ENCODE measurements at places on chromosomes 5 and 9.

DNA sequence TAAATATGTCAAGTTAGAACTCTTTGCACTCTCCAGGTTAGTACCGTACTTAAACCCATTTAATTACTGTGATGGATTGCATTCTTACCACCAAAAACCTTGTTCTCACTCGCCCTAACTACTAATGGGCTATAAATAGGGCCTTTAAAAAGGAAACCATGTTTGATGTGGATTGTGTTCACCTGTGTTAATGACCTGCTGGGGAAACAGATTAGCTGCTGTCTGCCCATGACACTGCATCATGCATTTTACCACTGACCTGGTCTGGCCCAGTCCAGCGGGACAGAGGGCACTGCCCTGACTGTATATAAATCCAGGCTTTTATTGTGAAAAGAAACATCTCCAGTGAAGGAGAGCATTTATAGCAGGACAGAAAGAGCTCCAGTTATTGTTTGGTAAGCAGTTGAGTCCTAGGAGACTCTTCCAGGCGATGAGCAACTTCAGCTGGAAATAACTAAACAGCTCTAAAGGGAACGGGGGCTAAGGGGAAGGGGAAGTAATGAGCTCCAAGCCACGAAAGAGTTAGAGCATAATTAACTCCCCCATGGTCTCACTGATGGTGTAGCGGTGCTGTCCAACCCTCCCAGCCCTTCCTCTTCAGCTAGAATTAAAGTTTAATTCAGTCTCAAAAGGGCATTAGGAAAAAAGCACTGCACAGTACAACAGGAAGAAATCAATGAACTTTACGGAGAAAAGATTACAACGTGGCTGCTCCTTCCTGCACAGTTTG lies 303.1 kb downstream of the ENC1 start:
- no peak for DNase-seq

- no peak for DNase-seq
These were observed 11.2 kb upstream of the CCDC152 start for GRCh38 chr5:42745426-42745825.

DNA sequence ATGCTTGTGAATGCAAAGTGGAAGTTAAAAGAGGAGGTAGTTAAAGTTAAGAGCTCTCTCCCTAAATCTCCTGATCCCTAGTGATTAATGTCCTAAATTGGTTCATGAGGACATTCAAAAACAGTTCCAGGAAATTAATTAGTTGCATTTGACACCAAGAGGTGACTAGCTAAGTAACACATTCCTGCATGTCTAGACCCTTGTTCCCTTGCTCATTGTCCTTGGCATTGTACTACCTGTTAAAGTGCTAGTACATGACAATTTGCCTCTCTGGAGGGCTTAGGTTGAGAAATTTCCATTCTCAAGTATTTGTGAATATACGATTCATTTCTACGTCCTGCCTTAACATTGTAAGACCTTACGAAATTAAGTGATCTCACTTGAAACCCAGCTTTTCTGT lies 278.6 kb upstream of the CDH10 start:
- DNase-seq: no peak

GRCh38 chr5:126514558-126515141 lies 80.4 kb downstream of the ALDH7A1 start:
- DNase-seq: no peak

DNA sequence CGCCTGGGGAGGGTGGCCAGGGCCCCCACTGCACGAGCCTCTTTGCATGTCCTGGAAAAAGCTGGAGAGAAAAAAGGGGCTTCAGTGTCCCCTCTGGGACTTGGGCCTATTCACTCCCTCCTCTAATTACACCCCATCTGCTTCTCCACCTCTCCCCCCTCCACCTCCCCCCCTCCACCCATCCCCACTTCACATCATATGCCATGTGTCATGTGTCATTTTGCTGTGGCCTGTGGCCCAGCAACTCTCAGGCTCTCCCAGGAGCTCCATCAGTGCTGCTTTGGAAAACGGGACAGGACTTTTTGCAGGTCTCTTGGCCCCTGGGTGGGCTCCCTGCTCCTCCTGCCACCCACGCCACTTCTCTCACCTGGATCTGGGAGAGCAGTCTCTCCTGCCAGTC lies 68.7 kb downstream of the NTNG2 start:
- no peak for DNase-seq

DNA sequence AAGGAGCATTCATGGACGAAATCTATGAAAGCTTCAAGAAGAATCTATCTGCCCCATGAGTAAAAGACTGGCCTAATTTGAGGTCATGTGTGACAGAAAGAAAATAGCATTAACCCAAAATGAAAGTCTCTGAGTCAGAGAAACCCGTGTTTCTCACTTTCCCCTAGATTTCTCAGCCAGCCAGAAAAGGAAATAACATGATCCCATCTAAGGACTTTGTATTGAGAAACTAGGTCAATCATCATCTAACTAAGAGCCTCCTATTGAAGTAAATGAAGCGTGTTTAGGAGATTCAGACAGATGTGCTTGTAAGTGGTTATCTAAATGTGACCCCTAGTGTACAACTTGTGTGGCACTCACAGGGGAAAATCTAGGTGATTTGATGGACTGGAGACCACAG lies 77.3 kb upstream of the ZNF366 start:
- no peak for DNase-seq

DNA sequence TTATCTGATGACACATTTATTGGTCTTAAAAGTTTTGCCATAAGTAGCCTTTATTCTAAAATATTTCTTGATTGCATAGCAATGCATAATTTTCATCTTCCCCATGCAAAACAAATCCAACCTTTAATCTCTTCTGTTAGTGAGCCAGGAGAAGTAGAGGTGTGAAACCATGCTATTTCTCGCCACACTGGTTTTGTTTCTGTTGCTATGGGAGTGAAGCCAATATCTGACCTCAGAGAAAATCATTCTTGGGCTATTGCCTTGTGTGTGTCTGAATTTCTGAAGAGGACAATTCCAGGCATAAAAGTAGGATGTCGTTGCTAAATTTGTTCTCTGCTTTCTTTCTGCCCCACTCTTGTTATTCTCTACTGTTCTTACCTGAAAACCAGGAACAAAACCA lies 183.6 kb downstream of the PTTG1 start:
- no peak for DNase-seq

DNA sequence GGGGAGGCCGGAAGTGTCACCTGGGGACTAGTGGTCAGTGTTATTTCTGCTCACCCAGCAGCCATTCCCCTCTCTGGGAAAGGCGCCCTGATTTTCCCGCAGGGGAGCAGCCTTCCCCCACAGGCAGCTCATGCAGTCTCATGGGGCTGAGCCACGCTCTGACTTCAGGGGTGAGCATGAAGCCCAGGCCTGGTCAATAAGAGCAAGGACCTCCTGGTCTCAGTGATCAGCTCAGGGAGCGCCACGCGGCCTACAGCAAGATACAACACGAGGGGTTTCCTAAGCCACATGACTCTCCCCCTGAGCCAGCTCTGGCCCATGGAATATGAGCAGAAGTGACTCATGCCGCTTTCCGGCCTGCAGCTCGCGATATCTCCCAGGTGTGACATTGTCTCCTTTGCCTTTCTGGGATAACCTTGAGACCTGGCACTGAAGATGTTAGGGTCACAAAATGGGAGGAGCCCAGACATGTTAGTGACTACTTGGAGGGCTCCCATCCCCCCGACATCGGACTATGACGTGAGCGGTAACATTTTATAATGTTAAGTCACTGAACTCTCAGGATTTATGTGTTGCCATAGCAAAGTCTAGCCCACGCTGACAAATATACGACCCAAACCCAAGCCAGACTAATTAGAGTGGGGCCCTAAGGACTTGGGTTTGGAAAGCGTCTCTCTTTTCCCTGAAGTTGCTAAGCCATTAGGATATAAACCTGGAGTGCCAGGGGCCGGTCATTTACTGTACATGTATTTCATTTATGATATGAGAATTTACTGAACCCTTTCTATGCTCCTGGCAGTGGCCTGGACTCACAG lies 46.5 kb upstream of the GFPT2 start:
- no peak for DNase-seq

DNA sequence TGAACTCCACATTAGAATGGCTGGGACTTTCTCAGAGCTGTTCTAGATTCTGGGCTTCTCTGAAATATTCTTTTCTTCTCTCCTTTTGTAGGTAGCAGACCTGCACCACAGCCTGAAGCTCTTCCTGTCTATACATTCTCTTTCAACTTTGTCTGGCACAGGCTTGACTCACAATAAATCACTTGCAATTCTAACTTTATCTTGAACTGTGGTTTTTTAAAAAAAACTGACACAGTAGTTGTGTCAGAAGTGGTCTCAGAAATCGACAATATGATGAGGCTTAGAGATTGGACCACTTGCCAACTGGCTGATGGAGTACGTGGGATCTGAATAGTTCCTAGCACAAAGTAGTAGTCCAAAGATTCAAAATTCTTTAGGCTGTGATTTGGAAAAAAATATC lies 24.1 kb upstream of the CDH9 start:
- DNase-seq: no peak

- no peak for DNase-seq
These were observed 23.2 kb downstream of the TSPAN17 start for GRCh38 chr5:176670449-176670848.

- DNase-seq: no peak
These were observed 74.3 kb downstream of the TNC start for GRCh38 chr9:115043632-115044031.

DNA sequence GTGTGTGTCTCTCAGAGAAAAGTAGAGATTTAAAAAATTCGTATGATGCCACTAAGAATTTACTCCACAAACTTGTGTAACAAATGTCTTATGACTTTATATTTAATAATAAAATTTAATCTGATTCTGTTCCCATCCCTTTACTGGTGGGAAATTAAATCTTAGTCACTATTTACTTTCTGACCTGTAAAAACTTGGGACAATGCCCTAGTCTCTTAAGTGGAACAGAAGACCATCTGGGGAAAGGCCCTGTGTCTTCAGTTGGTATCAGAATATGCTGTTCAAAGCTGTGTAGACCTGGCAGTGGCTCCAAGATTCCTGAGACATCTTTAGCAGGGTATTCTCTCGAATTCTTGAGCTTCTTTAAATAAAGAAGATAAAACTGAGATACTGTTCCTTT lies 2.6 kb upstream of the BDP1 start:
- DNase-seq: no peak

DNA sequence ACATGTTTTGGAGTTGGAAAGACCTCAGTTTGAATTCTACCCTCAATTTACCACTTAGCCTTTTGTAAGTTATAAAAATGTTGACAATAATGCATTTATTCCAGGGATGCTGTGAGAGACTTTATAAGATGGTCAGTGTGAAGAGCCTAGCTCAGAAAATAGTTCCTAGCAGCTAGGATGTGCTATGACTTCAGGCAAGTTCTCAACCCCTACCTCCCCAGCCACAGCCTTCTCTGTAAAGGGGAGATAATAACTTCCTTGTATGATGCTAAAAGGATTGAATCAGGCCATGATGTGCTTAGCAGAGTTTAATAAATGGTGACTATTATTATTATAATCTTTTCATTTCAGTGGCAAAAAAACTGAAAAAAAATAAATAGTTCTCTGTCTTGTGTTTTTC lies 77.6 kb downstream of the ALDH1A1 start:
- no peak for DNase-seq

DNA sequence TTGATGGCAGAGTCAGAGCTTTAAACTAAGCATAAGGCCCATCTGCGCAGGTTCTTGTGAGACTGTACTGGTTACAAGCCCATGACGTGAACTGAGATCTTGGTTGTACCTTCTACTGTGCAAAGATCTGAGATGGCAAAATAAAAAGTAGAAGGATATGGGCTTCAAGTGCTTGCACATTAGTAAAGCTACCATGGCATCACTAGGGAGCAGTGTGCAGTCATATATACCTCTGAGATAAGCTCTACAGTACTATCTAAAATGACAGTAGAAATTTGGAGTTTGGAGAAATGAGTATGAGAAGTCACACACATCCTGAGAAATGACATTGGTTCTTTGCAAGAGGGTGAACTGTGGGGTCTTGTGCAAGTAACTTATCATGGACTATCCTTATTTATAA lies 408.2 kb upstream of the PRR16 start:
- no peak for DNase-seq

- no peak for DNase-seq
These were observed 54.6 kb downstream of the TRIM32 start for GRCh38 chr9:116741742-116742141.

DNA sequence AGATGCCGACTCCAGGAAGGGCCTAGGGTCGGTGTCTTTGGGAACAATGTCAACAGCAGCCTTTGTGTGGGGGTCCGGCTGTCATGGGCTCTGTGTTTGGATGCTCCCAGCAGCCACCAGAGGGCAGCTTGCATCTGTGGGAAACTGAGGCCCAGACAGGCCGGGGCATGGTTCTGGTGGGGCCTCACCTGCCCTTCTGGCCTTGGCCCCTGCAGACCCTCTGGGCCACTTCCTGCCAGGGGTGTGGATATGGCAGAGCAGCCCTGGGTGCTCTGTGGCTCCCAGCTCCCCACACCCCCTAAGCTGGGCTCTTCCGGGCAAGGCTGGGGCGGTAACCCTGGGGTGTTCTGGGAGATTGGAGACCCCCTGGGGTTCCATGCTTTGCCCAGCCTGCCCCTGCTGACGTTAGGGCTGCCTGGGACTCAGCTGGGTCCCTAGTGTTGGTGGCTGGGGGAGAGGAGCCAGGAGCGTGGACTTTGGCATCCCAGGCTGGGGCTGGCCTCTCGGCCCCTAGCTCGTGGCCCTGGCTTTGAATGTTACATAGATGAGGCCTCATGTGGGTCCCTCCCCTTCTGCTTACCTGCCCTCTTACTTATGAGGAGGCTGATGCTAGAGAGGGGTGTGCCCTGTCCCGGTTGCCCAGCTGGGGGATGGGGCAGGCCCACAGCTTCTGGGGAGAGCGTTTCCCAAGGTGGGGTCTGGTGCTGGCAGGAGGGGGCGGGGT lies 38.3 kb downstream of the RXRA start:
- no peak for DNase-seq

- no peak for DNase-seq
These were observed 95.8 kb downstream of the AOPEP start for GRCh38 chr9:94822273-94822672.

DNA sequence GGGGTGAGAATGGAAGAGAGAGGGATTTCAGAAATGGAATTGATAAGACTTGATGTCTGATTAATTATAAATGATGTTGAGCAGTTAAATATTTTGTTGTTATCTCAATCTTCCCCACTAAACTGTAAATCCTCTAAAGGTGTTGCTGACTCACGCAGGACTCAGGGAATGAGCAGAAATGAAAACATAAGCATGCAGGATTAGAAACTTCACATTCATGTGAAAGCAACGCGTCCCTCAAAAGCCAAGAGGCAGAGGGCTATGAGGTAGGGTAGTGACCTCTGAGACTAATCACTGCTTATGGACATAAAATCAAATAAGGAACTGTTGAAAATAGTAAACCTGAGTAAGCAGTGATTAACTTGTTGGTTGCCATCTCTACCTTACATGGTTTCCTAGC lies 21.1 kb downstream of the ADAMTSL1 start:
- DNase-seq: no peak

DNA sequence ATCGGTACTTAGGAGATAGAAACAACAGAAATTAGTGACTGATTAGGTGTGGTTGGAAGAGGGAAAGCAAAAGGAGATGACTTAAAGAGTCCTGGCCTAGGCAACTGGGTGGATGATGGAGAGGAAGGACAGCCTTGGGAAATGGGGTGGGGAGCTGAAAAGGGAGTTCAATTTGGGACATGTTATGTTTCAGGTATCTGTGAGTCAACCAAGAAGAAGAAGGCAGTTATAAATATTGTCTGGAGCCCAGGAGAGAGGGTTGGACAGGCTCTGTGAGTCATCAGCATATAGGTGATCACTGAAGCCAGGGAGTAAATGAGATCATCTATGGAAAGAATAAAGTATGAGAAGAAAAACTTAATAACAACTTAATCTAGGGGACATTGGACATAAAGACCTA lies 357.7 kb downstream of the NPR3 start:
- DNase-seq: no peak

- no peak for DNase-seq
These were observed 165.4 kb upstream of the TARS1 start for GRCh38 chr5:33275391-33275790.

- no peak for DNase-seq
These were observed 32.8 kb upstream of the TGFBI start for GRCh38 chr5:135995976-135996375.
